Spinal cord (tissue), 10 donors: ENCODE measurements at places on chromosomes 7 and 10. TPM values are rescaled to one million over a fixed set of nuclear protein-coding genes. Genes with fewer than 3 reads are reported as not detected.

DNA sequence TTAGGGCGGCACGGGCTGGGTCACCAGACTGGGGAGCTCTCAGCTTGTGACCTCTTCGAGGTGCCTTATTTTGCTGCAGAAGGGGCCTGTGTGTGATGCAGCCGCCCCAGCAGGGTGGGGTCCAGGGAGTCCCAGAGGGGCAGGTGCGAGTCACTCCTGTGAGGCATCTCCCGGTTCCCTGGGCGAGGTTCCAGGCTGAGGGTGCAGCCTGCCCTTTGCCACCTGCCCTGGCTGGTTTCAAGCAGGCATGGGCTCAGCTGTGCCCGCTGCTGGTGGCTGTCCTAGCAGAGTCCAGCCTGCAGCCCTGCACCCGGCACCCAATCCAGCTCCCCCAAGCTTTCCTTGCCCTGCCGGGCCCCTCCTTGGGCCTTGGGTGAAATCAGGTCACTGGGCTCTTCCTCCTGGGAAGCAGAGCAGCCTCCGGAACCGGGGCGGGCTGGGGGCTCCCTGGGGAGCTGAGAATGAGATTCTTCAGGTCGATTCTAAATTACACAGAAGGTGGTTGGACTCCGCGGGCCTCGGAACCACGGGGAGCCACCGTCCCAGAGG lies 64.8 kb downstream of the PWWP2B start:
- DNase-seq: no peak

The SSC4D gene
- polyA plus RNA-seq: 4.3 TPM

GRCh38 chr10:113894581-113894980 lies 40.1 kb downstream of the NHLRC2 start:
- DNase-seq: no peak

GRCh38 chr7:145718129-145718528 lies 398.5 kb upstream of the CNTNAP2 start:
- DNase-seq: no peak

DNA sequence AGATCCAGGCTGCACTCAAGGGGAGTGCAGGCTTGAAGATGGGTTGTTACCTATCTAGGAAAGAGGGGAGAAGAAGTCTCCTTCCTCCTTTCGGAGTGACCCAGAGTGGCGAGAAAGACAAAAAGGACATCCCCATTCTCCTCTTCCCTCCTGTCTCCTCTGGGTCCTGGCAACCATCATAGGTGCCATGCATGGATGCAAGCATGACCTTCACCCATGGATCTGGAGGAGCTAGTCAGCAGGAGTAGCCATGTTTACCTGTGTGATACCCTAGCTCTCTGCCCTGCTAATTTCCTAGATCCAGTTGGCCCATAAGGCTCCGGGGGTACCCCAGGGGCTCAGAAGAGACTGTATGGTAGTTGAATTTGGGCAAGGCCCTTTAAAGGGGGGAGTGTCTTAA lies 17.2 kb upstream of the CROT start:
- peak; percentile 25 for DNase-seq

GRCh38 chr7:148472406-148472805 lies 118.2 kb upstream of the C7orf33 start:
- no peak for DNase-seq

DNA sequence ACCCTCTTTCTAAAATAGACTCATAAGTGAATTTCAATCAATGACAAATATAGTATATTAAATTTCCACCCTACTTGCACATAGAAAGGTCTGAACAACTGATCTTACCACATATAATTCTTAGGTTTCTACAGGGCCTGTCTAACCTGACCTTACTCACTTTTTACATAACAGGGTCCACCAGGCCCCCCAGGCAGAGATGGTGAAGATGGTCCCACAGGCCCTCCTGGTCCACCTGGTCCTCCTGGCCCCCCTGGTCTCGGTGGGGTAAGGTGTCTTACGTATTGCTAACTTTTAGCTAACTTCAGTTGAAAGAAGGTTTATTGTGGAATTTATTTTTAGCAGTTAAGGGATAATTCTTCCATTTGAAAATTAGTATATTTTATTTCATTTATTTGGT lies 5.3 kb downstream of the COL1A2 start:
- no peak for DNase-seq

GRCh38 chr10:79239924-79240581 lies 107.2 kb upstream of the PPIF start:
- DNase-seq: no peak

The LIPM gene
- polyA plus RNA-seq: not detected
